ENCODE measurements at places on chromosomes 3 and 15. TPM values are rescaled to one million over a fixed set of nuclear protein-coding genes. Genes with fewer than 3 reads are reported as not detected.

Gene SLITRK3
- total RNA-seq, result not detected

DNA sequence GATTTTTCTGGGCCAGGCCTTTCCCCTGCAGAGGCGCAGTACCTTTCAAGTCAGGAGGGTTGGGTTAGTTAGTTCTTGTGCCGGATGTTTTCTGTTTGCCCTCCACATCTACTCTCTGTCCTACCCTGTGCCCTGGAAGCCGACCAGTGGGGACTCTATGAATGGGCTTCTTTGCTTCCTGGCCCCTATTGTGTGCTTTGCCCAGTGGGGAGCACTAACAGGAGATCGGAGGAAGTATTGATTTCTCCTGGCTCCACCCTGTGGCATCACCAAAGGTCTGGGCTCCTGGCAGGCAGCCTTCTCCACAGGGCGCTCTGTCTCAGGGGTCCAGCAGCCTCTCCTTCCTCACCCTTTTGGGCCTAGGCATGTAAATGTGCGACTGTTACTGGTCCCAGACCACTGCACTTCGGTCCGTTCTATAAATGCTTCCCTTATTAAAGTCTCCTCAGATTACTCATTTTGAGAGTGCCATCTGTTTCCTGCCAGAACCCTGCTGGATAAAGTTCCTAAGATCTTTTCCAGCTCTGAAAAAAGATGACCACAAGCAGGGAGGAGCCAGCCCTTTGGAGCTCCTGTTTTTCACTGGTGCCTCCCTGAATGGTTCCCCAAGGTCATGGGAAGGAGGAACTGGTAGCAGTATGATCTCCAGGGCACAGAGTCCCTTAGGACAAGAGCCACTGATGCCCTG, 44.5 kb downstream of the CTDSPL start:
- DNase-seq, result no peak

- DNase-seq, result no peak
Observed at GRCh38 chr3:17070161-17070959, 185.6 kb downstream of the PLCL2 start.

Gene ISY1
- total RNA-seq, result 22.5 TPM

- DNase-seq, result no peak
Observed at GRCh38 chr3:9216736-9217135, 32.7 kb downstream of the SRGAP3 start.

DNA sequence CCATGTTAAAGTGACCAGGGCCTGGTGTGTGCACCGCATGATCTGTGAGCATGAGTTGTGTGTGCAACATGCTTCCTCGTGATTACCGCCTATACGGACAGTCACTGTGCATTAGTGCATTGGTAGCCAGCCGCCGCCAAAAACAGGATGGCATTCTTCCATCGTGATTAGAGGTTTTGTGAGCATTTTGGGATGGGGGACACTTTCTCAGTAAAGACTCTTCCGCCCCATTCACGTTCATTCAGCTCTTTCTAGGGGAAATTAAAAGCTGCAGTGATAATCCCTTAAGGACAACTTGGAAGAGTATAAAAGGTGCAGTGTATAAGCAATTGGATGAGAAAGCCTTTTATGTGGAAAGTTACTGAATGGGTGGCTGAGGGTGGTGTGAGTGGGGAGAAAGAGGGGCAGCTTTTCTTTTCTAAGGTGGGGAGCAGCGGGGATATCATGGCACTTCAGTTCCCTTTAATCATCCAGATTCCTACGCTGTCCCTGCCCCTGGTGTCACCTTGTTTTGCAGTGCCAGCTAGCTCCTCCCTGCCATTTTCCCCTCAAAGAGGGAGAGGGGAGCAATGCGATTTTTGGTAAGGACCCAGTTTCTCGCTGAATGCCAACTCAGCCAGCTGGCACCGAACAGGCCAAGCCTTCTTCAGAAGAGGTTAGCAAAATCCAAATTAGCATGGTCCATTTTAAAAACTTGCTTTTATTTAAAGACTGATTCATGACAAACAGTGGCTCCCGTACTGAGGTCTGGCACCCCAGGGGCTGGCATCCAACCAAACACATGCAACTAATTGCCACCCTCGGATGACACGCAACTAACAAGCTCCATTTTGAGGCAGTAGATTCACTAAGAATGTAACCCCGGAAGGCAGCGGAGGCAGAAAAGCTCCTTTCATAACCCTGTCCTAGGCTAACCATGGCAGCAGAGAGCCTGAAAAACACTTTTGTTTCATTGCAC, 447.8 kb downstream of the FHIT start:
- DNase-seq, result no peak

DNA sequence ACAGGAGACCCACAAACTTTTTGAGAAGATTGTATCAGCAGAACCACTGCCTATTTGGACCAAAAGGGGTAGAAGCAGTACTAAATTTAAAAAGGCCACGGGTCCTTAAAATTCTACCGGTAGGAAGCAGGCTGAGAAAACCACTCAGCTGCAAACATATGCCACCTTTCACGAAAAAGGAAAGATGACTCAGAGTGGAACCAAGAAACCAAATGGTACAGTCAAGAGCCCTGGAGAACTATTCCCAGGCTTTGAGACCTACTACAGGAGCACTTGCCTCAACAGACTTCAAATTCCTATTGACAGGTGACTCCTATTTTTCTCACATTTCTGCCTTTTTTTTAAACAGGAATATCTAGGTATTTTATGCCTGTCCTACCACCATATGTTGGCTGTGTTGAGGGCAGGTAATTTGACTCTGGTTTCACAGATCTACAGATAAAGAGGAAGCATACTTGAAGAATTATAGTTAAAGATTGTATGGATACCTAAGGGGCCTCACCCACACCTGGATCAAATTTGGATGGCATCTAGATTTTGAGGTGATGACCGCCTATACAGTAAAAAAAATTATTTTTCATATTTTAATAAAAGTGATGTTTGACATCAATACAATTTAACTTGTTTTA, 10.1 kb downstream of the GOLIM4 start:
- no peak for DNase-seq

- DNase-seq, result peak; percentile 9
Observed at GRCh38 chr3:46998121-46998851, 18.8 kb downstream of the NBEAL2 start.

Gene SHC4
- total RNA-seq, result 7.2 TPM

DNA sequence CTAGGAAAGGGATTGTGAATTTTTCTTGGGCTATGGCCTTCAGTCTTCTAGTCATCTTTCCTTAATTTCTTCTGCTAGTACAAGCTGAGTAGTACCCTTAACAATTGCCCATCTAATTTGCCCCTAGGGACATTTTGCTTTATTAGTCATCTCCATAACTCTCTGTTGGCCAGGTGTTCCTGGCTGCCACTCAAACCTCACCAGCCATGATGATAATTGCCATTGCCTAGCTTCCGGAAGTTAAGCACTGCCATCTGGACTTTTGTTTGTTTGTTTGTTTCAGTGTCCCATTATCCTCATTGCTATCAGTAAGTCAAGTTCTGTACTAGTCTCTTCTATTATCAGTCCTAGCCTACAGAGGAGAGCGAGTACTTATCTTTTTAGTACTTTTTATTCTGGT, 36.6 kb upstream of the UBL7 start:
- no peak for DNase-seq

Gene SOX14
- total RNA-seq, result not detected

- DNase-seq, result no peak
Observed at GRCh38 chr3:137110392-137110996, 152.7 kb downstream of the IL20RB start.

- DNase-seq, result no peak
Observed at GRCh38 chr15:92886815-92887214, 13.3 kb upstream of the CHD2 start.

Gene PRR20G
- not detected for total RNA-seq

Gene FBXO40
- total RNA-seq, result not detected

GRCh38 chr15:68045289-68046265, 8.5 kb upstream of the PIAS1 start:
- no peak for DNase-seq

GRCh38 chr15:40598126-40598525, 4.1 kb downstream of the KNL1 start:
- DNase-seq, result no peak

DNA sequence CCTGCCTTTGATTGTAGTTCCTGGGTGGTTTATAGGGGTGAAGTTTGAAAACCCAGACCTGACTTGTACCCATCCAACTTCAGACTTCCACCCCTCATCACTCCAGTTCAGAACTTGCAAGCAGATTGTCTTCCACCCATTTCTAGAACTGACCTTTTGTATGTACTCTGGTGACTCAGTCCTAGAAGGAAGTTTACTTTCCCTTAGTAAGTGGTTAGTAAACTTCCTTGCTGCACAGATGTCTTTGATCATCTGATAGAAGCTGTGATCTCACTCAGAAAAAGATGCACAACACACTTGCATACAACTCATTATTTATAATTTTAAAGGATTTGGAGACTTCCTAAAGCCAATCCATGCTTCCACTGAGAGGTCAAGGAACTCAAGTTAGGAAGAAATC, 368.0 kb downstream of the MFSD1 start:
- no peak for DNase-seq

- DNase-seq, result no peak
Observed at GRCh38 chr3:15633766-15634598, 32.4 kb downstream of the BTD start.

DNA sequence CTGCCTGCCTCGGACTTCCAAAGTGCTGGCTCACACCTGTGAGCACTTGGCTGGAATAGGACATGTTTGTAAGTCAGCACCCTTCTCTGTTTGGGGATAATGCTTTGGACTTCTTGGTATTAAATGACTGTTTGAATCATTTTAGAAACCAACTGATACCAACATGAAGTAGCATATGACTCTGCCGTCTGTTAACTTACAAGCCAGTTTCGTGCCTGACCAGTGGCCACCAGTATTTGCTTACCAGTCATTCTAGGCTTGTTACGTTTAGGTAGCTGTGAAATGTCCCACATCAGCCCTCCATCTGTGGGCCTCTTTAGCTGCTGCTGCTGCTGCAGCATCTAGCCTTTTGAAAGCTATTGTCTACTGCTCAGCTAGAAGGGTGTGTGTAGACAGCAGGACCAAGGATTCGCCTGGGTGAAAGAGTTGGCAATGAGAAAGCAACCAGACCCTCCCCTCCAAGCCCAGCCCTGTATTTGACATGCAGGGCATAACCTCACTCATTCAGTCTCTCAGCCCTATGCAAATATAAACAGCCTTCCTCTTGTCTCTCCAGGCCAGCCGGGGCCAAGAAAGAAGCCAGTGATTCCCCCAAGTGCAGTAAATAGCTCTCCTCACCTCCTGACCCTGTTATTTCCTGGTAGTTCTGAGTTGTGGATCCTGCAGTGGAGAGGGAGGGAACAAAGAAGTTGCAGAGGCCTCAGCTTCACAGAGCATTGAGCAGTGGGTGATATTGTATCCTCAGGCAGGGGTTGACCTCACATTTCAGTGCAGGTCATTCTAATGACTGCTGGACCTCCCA, 51.0 kb downstream of the NKIRAS1 start:
- DNase-seq, result no peak

DNA sequence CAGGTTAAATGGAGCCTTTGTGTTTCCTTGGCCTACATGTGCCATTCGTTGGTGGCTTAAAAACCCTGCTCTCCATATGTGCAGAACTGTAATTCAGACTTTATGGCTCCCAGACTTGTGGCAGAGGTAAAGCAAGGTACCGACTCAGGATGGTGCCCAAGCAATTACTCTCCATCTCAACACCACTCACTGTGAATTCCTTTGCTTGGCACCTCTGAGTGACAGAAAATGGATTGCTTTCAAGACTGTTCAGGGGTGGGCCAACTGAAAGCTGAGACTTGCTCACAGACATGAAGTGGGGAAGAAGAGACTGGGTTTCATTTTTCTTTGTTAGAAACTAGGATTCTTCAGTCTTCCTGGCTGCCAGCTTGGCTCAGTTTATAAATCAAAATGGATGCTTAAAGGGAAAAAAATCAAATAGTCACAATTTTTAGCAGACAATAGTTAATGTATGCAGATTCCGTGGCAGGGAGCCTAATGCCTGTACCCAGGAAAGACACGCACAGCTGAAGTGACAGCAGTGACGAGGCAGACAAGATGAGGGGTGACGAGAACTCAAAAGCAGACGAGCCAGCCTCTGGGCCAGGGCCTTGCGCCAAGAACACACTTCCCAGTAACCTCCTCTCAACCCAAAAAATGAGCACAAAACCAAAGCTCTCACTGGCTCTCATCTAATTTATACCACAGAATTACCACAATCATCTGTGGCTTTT, 207.9 kb upstream of the SLC2A2 start:
- no peak for DNase-seq

GRCh38 chr3:78734048-78734637, 1033.7 kb downstream of the ROBO1 start:
- DNase-seq, result no peak

GRCh38 chr3:47347217-47347801, 33.5 kb upstream of the PTPN23 start:
- no peak for DNase-seq

DNA sequence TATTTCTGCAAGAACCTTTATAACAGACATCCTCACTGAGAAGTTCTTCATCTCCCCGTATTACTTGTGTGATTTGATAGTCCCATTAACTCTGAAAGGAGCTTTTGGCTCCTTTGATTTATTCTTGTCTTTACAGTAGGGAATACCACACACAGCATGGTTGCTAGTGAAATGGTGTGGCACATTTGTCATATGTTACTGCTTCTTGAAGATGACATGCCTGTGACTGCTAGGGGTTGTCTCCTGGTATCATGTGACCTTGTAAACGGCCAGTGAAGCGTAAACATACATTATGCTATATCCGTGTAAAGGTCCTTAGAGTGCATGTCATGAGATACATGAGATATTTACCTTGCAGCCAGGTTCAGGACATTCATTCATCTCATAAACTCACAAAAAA, 197.9 kb downstream of the RYR3 start:
- DNase-seq, result no peak

DNA sequence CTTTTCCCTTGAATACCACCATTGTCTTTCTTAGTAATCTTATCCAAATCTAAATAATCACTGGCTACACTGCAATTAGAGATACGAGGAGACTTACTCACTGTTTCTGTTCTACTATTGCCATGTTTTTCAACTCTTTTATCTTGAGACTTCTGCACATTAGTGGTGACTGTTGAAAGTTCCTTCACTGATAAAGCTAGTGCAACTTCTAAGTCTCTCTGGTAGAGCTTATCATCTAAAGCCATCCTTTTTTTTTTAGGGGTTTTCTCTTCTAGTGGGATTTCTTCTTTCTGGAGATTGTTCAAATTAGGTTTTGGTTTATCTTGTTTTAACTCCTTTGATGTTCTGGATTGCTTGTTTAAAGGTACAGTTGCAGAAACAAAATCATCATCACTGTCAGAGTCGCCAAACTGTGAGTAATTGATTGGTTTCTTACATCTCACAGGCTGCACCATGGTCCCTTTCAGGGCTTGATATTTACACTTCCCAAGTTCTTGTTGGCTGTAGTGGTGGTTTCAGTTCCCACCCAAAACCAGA, 37.7 kb downstream of the NCK1 start:
- no peak for DNase-seq

Gene TRAT1
- total RNA-seq, result 3.7 TPM
